GM23248 (cell line): ENCODE measurements at places on chromosomes 13 and 19.

DNA sequence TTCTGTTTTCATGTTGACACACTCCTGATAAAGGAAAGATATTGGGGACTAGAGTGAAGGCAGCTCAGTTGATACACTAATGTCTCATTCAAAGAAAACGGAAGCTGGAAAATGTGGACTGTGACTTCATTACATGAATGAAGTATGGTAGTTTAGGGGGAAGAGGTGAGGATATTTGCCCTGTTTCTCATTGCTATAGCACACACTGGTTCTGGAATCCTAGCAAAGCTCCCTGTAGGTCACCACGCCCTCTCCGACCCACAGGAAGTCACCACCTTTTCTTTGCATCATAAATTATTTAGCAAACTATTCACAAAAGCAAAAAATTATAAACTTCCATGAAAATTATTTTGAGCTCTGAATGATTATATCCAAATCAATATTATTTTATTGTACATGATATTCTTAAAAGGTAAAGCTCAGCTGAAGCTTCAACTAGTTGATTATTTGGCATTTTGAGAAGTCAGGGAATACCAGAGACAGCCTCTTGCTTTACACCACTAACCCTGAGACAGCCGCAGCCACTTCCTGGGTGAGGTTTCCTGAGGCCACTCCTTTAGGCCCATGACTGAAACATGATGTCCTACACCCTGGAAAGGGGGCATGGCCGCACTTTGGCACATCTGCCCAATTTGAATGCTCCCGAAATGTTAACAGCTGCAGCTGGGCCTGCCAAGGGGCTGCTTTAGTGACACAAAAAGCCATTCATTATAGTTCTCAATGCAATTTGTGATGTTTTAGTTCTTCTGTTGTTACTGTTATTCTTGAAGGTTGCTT is 50.0 kb upstream of the WDFY2 start:
- peaks cover 23% of the 10 kb centered on the region for H3K4me1 ChIP-seq
- peak; percentile 43 for DNase-seq
- no peaks in the 10 kb centered on the region for H3K27me3 ChIP-seq

DNA sequence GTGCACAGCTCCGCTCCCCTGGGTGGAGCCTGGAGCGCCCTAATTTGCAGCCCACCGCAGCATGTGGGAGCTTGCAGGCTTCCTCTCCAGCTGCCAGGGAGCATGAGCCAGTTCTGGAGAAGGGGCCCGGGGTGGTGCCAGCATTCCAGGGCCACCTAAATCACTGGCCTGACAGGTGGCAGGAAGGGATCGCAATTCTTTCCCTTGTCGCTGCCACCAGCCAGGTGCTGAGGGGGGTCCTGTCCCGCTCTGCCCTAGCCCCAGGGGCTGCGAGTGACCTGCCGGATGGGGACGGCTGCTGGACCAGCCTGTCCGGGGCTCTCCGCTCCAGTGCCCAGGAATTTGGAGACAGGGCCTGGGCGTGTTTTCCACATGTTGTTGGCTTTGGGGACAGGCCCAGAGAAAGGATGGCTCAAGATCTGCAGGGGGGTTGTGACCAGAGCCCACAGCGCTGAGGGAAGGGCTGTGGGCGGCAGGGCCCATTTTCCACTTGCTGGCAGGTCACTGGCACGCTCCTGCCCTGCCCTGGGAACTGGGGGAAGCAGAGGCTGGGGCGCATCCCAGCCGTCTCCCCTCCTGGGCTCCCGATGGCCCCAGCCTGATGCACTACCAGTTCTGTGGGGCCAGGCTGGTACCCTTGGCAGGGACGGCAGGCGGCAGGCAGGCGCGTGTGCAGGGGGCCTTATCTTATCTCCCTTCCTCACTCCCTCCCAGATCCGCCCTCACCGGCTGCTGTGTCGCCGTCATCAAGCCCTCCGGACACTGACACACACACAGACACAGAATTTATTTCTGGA is 9.5 kb downstream of the NDUFA11 start:
- H3K4me1 ChIP-seq = no peaks in the 10 kb centered on the region
- no peak overlapping the region for H3K4me3 ChIP-seq
- no peak overlapping the region for H3K27ac ChIP-seq

DNA sequence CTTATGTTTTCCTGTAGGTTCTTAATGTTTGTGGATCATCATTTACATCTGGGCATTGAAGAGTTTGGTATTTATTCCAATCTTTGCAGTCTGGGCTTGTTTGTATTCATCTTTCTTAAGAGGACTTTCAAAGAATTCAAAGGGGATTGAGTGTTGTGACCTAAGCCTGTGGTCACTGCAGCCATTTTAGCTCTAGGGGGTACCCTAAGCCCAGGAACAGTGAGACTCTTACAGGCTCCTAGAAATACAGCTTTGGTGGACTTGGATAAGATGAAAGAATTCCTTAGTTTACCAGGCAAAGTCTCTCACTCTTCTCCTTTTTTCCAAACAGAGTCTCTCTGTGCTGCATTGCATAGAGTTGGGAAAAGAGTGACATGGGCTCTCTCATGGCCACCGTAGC is 2539.0 kb upstream of the PCDH20 start:
- DNase-seq = no peak
- no peaks in the 10 kb centered on the region for H3K36me3 ChIP-seq
- no peak overlapping the region for H3K4me3 ChIP-seq
- no peak overlapping the region for H3K27ac ChIP-seq
- no peaks in the 10 kb centered on the region for H3K4me1 ChIP-seq

GRCh38 chr13:96617528-96617927 is 376.7 kb downstream of the OXGR1 start:
- no peak overlapping the region for H3K27ac ChIP-seq
- no peaks in the 10 kb centered on the region for H3K36me3 ChIP-seq
- H3K4me1 ChIP-seq = no peaks in the 10 kb centered on the region
- no peak overlapping the region for H3K4me3 ChIP-seq

DNA sequence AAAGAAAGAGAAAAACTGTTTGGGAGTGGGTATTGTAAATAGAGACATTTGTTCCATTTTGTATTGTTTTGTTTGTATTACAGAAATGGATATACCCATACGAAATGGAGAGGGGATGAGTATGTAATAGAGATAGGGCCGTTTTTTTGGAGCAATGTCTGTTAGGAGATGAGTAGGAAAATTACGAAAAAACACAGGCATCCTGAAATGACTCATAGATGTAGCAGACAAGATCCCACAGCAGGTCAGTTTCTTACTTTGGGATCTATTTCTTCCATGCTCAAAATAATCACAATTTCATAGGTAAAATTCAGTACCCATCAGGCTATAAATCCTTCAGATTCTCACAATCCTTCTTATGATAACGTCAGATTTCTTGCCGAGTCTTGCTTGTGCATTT is 779.4 kb upstream of the SLITRK1 start:
- H3K36me3 ChIP-seq = no peaks in the 10 kb centered on the region
- H3K4me1 ChIP-seq = peaks cover 11% of the 10 kb centered on the region; the same call in 1 of the 2 replicates
- H3K27me3 ChIP-seq = peaks cover 6% of the 10 kb centered on the region; the same call in 1 of the 2 replicates
- H3K4me3 ChIP-seq = no peak overlapping the region

- peaks cover 12% of the 10 kb centered on the region for H3K4me1 ChIP-seq
- no peak for DNase-seq
- no peak overlapping the region for H3K27ac ChIP-seq
- no peaks in the 10 kb centered on the region; the same call in 1 of the 2 replicates for H3K27me3 ChIP-seq
- no peak overlapping the region for H3K4me3 ChIP-seq
- no peaks in the 10 kb centered on the region for H3K36me3 ChIP-seq
Measured at GRCh38 chr13:23905766-23906165, 8.5 kb upstream of the C1QTNF9B start.

GRCh38 chr19:43545981-43546380 is 13.0 kb downstream of the ZNF575 start:
- H3K4me1 ChIP-seq = no peaks in the 10 kb centered on the region
- H3K27ac ChIP-seq = no peak overlapping the region
- no peaks in the 10 kb centered on the region for H3K27me3 ChIP-seq
- H3K4me3 ChIP-seq = no peak overlapping the region

DNA sequence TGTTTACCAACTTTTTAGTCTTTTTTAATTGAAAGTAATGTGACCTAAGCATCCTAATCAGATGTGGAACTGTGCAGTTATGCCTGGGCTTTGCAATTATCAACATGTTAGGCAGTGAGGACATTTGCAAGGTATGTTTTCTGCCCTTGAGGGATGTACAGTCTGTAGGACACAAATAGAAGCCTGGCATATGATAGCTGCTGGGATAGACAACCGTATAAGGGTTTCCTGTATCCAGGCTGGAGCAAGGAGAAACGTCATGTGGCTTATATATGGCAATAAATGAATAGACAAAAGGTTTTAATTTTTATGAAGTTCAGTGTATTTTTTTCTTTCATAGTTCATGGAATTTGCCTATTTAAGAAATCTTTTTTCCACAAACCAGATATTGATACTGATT is 2.0 kb upstream of the VPS36 start:
- no peak for DNase-seq
- no peaks in the 10 kb centered on the region for H3K36me3 ChIP-seq
- no peaks in the 10 kb centered on the region for H3K27me3 ChIP-seq
- peaks cover 29% of the 10 kb centered on the region for H3K4me1 ChIP-seq
- no peak overlapping the region for H3K4me3 ChIP-seq
